Left ventricle myocardium superior (tissue), 1 donor: ENCODE measurements at places on chromosomes 4 and X. TPM values are rescaled to one million over a fixed set of nuclear protein-coding genes. Genes with fewer than 3 reads are reported as not detected.

GRCh38 chr4:7398788-7399439 is 35.8 kb downstream of the PSAPL1 start:
- no peak for DNase-seq

DNA sequence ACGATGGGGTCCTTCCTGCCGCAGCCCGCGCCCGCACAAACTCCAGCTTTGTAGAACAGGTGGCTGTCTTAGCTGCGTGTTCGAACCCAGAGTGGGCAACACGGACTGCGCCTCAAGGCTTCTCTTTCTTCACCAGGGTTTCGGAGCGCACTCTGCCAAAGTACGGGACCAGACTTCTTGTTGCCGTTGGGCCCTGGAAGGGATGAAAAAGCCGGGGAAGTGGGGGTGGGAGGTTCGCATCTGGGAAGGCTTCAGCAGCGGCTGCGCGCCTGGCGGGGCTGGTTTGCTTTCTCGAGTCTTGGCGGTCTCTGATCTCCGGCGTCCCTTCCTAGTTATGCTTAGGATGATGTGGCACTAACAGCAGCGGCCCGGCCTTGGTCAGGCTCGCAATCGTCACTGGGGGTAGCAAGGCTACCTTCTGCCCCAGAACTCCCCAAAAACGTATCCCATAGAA is 673 bp downstream of the PARM1 start:
- DNase-seq, result peak; percentile 35

DNA sequence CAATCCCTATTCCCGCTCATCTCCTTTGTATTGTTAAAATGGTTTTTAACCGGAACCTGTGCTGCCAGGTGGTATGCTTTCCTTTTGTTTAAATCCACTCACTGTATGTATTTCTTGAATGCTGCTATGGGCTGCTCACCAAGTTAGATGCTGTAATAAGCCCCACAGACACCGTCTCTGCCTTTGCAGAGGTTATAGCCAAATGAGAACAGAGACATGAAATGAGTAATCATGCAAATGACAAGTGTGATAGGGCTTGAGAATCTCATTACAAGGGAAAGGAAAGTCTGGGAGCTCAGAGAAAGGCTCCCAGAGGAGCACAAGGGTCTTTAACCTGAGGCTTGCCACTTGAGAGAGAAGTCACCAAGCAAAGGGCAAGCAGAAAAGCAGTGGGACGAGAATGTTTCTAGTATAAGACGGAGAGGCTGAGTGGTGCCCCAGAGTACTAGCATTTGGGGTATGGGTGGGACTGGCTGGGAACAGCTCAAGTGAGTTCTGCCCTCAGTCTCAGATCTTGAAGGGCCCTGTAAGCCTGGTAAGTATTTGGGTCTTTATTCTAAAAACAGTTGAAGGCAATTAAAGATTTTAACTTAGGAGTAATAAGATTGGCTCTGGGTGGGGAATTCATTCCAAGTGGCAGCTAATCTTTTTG is 110.8 kb upstream of the H2AZ1 start:
- DNase-seq, result no peak

DNA sequence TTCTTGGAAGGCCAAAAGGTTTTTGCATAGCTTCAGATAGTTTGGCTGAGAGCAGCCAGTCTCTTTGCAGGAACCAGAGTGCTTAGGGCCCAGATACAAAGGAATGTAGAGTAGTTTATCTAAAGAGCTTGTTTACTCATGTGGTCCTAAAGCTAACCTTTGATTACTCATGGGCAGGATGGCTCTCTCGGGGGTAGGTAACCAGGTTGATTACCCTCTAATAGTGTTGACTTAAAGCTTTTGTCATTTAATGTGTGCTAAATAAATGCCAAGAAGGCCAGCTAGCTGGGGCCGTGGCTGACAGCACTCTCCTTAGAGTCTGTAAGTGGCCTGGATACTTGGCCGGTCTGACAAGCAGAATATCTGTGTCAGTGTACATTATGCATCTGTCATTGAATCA is 69.7 kb upstream of the MAGEB16 start:
- no peak for DNase-seq

GRCh38 chrX:9337046-9337445 is 127.8 kb upstream of the TBL1X start:
- no peak for DNase-seq

XAGE1A gene
- total RNA-seq, result not detected
